ENCODE measurements at places on chromosomes 4 and X.

GRCh38 chrX:7192871-7193270 is 44.9 kb upstream of the PUDP start:
- DNase-seq: no peak

GRCh38 chrX:132017431-132018185 is 5.5 kb upstream of the STK26 start:
- DNase-seq: no peak

- no peak for DNase-seq
These were observed 1658.0 kb downstream of the STIM2 start for GRCh38 chr4:28518561-28519165.

DNA sequence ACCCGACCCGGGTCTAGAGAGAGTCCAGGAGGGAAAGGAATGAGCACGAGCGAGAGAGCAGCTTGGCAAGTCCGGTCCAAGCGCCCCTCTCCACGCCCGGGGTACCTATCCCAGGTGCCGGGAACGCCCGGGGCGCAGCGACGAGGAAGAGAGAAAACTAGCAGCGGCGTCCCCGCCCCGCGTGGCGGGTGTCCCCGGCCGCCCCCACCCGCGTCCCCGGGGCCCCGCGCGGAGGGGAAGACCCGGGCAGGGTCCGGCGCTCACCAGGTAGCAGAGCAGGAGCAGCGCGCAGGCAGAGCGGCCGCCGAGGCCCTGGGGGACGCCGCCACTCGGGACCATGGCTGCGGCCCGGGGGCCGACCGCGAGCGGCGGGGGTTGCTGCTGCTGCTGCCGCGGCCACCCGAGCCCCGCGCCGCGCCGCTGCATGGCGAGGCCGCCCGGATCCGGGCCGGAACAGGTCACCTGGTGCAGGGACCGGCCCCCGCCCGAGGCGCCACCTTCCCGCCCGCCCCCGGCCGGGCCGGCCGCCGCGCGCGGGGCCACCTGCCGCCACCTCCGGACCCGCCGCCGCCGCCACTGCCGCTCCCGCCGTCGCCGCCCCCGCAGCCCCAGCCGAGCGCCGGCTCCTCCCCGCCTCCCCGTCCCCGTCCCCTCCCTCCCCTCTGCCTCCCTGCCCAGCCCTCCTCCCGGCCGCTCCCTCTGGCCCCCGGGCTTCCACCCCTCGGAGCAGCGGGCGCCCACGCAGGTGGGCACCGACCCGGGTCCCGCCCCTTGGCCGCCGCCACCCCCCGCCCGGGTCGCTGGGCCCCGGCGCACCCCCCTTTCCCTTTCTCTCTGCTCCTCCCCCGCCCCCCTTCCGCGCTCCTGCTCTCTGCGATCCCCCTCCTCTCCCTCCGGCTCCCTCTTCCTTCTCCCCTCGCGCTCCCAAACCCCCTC is at the start of gene SEL1L3:
Gene SEL1L3, minus strand, starts transcription at position 578 of the 936 bp plus-strand sequence. Its CDS starts 152 bp downstream, at position 426.
- no peak for DNase-seq

DNA sequence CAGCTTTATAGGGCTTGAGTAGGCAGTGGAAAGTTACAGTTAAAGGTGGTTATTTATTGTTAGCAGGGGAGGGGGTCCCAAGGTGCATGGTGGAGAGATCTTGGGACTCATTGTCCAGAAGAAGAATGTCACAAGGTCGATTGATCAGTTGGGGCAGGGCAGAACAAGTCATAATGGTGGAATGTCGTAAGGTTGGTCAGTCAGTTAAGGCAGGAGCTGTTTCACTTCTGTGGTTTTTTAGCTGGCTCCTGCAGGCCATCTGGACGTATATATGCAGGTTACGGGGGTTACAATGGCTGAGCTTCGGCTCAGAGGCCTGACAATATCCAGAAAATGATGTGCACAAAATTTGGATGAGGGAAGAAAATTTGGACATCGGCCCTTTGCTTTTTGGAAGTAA is 7.1 kb downstream of the OFD1 start:
- no peak for DNase-seq

DNA sequence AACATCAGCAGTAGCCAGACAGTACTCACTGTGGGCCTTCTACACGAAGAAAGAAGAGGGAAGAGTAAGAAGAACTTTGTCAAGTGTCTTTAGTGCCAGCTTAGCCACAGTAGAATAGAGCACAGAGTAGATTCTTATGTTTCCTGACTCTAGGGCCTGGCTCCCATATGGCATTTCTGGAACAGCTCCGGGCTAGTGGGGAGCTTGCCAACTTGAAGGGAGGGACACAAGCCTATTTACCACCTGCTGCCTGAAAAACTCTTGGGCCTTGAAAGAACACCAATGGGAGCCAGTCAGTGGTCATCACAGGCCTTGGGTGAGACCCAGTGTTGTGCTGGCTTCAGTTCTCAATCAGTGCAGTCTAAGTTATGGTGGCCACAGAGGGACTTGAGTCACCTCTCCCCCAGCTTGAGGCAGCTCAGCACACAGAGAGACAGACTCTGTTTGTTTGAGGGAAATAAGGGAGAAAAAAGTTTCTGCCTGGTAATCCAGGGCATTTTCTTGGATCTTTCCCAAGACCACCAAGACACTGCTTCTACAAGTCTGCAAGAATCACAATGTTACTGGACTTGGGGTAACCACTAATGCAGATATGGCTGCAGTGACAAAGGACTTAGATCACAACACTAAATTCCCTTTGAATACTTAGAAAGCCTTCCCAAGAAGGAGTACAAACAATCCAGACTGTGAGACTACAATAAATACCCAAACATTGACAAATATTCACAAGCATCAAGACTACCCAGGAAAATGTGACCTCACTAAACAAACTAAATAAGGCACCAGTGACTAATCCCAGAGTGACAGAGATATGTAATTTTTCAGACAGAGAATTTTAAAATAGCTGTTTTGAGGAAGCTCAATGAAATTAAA is 261.0 kb upstream of the NDST3 start:
- DNase-seq: no peak

GRCh38 chr4:77449171-77449570 is 156.4 kb upstream of the CXCL13 start:
- DNase-seq: no peak

DNA sequence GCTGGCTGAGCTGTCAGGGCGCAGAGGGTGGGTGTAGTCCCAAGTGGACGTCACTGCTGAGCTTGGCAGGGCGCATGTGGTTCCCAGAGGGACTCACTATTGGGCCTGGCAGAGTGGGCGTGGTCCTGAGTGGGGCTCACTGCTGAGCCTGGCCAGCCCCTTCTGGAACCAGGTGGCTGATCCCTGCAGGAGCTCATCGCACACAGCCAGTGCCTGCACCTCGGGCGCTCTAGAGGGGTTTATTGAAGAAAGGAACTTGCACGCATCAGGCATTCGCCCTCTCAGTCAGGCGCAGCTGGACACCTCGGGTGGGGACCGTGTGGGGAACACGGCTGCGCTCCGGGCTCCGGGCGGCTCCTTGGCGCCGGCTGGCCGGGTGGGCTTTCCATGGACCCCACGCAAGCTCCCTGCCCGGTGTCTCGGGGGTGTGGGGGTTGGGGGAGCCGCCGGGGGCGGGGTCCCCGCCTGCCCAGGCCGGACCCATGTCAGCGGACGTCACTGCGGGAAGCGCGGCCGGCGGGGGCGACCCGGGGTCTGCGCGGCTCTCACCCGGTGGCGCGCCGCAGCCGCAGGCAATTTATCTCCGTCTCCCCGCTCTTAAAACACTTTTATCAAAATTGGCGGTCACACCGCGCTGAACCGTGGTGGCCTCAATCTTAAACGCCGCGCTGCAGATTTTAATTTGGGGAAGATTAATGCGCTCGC is 65.4 kb upstream of the NKX1-1 start:
- no peak for DNase-seq

DNA sequence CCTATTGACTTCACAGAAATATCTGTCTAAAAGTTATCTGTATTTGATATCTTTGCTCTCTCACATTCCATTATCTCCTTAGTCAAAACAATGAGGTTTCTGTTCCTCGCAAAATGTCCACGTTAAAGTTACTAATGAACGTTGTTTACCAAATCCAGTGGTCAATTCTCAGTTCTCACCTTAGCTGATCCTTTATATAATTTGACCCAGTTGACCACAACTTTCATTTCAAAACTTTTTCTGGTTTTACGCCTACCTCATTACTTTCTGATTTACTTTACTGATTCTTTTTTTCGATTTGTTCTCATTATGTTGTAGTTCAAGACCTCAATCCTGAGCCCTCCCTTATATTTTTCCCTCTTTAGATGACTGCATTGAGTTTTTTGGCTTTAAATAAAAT is 186.6 kb downstream of the IL1RAPL1 start:
- no peak for DNase-seq

DNA sequence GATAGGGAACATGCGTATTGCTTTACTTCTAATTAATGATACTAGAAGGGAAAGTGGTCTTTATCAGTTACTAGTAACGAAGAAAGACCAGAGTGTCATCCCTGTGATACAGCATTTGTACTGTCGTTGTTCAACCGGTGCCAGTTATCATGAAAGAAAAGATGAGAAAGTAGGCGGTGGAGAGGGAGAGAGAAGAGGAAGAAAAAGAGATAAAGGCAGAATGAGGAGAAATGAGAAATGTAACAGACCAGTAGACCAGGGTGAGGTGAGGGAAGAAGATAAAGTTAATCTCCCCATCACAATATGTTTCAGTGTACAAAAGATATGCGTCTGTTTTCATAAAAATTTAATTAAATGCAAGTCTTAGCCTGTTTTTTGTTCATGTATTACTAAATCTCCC is 135.2 kb upstream of the HPGD start:
- no peak for DNase-seq

GRCh38 chrX:137930533-137930932 is 364.6 kb downstream of the ZIC3 start:
- no peak for DNase-seq

GRCh38 chr4:158201876-158202275 is 8.4 kb upstream of the TMEM144 start:
- DNase-seq: no peak

- DNase-seq: no peak
These were observed 102.1 kb downstream of the AREG start for GRCh38 chr4:74547042-74547441.

- DNase-seq: no peak
These were observed 72.5 kb downstream of the C4orf46 start for GRCh38 chr4:158599150-158599549.

DNA sequence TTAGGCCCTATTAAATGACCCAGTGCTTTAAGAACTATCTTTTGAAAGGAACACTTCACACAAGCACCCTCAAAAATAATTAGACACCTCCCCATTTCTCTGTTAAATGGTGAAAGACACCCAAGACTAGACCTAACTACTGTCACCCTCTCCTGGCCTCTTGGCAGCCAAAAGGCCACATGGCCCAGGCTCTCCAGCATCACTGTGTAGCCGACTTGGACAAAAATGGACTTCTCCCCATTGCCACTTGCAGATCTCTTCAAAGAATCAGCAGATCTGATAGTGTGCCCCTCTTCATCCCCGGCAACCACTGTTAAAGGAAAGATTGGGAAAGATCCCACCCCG is 2.0 kb downstream of the MID1IP1 start:
- no peak for DNase-seq

DNA sequence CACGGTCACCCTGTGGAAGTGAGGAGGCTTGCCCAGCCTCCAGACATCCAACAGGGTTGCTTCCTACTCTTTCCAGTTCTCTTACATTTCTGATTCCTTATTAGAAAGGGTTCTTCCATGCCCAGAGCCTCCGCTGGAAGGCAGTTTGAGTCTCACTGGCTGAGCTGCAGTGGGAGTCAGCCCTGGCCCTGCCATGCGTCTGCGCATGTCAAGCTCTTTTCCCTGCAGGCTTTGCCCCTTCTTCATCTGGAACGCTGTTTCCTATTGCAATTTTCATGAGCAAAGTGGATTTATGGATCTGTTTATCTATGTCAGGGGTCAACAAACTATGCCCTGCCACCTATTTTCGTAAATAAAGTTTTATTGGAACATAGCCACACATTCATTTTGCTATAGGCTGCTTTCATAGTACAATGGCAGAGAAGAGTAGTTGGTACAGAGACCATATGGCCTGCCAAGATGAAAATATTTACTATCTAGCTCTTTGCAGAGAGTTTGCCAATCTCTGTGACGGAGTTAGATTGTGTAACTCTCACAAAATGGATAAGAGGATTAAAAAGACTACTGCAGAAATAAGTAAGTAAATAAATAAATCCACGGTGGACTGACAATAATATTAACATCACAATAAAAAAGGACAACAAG is 3.9 kb upstream of the CHRNA9 start:
- no peak for DNase-seq

- DNase-seq: no peak
These were observed at the start of gene KCND1 for GRCh38 chrX:48971249-48972219. Gene KCND1 (minus strand): TSS chrX:48971844. CDS start chrX:48970271, 1,573 bp downstream.

Data from putamen (tissue), 1 donor.